Activated T-helper 1 cell treated with Interleukin-2 at 50 U/mL for 16 hours (primary cell): ENCODE measurements at places on chromosomes 5 and 9.
A peak's percentile ranks its signal among the peaks of the same experiment; 100 is the strongest.

DNA sequence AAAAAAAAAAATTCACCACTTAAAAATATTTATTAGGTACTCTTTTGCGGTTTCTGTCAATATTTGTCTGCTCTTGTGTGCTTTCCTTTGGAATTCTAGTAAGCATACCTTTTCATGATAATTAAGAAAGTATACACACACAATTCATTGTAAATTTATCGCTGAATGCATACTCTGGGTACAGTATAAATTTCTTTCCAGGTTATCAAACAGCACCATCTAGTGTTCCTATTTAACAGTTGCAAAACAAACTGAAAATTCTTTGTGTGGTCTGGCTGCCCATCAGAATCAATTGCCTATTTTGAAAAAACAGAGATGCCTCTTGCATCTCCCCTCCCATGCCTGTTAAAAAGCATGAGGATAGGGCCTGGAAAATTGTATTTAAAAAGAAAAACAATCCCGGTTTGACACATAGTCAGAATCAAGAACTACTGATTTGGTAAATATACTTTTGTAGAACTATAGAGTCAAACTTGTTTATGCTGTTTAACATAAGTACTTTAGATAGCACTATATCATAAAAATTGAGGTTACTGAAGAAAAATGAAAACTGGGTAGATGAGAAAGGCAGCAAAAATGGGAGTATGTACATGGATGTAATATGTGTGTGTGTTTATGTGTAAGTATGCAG is 16.2 kb downstream of the PGGT1B start:
- no peak for DNase-seq

DNA sequence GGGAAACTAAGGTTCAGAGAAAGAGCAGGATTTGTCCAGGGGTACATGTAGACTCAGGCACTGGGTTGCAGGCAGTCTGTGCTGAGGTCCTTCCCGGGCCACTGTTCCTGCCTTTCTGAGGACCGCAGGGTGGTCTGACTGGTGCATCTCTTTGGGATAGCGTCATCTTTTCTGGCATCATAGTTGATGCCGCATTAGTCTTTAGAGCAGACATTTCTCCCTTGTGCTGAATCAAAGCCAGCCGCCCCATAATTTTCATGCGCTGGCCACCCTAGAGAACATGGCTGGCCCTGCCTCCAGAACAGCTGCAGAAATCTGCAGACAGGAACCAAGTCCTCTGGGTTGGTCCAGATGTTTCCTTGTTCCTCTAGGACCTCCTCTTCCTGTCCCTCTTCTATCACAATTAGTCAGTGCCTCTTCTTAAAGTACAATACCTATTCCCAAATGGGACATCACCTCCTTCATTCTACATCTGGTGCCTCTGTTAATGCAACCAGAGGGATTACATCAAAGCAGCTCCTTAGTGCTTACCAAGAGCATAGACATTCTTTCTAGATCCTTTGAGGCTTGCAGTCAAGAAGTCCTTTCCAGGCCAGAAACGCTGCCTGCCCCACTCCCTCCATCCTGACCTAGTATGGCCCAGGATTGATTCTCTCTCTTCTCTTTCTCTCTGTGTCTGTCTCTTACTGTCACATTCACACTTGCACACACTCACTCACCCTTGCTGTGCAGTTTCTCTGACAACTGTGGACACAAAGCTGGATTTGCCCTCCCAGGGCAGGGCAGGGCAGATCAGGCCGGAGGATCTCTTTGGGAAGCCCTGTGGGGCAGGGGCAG is 42.0 kb upstream of the ORM1 start:
- no peak for DNase-seq

GRCh38 chr5:88298425-88298824 is 29.8 kb upstream of the TMEM161B start:
- no peak for DNase-seq

GRCh38 chr5:173420108-173420507 is 91.9 kb upstream of the STC2 start:
- DNase-seq = no peak

GRCh38 chr9:14797435-14797834 is 74.9 kb upstream of the CER1 start:
- no peak for DNase-seq

DNA sequence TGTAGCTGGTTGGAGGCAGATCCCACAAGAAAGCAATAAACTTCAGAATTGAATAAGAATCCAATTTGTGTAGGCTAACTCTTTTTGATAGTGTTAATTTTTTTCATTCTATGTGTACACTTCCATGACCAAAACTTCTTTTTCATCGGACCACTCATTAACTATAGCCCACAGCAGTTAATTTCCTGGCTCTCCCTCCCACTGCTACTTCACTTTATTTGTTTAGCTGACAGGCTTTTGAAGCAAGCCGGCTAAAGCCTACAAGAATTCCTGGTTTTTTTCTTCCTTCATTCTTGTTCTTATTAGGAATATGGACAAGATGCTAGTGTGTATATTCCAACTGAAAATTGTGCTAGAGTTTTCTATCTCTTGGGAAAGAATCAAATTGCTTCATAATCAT is 329.2 kb upstream of the CCNH start:
- DNase-seq = no peak

- peak; percentile 27 for DNase-seq
Measured at GRCh38 chr5:132411304-132412013, 41.9 kb downstream of the SLC22A5 start.

GRCh38 chr5:132916086-132916485 is 42.6 kb downstream of the LEAP2 start:
- no peak for DNase-seq

DNA sequence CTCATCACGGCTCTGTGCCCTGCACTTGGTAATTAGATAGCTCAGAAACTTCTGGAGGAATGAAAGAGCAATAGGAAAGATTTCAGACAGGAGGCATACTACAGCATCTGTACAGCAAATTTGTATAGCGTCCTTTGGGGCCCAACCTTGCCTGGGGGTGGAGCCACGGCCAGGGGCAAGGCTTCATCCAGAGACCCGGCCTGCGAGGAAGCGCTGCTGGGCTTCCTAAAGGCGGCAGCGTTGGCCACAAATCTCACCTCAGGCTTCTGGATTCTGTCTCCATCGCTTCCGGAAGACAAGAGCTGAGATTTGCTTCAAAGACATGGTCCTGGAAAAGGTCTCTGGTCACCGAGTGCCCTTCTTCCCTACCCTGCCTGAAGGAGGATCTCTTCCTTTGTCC is 12.2 kb upstream of the SPATA31D1 start:
- DNase-seq = no peak

DNA sequence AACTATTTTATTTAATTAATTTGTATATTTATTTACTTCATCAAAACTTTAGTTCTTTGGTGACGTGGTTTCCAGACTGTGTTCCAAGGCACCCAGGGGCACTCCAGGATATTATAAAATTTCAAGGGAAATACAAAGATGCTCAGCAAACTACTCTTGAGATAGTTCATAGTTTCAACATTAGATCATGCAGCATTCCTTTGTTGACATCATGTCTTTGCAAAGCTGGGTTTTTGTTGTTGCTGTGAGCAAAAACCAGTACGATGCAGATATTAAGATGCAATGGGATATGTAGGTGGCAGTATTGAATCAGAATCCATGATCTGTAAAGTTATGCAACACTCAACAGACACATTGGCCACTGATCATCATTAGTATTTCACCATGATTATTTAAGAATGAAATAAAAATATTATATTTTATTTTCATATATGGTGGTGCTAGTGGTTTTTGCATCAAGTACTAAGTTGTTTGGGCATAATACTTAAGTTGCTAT is 219.7 kb downstream of the ADCY2 start:
- DNase-seq = no peak

- no peak for DNase-seq
Measured at GRCh38 chr9:6909181-6909580, 151.4 kb downstream of the KDM4C start.

DNA sequence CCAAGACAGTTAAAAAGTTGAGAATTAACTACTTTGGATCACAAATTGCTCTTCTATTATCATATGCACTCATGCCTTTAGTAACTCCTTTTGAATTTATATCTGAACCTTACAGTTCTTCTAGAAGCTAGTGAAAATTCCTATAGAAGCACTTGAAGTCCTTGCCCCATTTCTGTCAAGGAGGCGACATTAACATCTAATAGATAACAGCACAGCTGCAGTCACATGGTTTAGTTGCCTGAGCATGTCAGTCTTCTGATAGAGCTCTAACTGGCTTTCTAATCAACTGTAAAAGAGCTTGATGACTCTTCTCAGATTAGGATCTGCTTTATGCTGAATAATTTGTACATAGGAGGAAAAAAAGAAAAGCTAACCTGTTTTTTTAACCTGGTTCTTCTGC is 9.0 kb downstream of the RFESD start:
- DNase-seq = no peak

DNA sequence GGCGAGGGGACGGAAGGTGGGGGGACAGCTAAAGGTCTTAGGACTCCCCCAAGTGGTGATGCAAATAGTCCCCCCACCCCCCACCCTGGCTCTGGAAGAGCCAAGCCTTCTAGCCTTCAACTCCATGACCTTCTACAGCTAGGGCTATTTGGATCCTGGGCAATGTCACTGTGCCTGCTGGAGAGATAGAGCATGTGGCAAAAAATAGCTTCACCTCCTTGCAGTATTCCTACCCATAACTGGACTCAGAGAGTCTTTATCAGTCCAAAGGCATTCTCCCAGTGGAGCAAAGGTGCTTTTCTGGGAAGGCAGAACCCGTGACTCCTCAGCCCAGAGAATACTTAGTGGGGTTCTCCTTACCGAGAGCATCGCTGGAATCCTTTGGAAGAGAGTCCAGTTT is 48.9 kb upstream of the PPARGC1B start:
- DNase-seq = no peak

- no peak for DNase-seq
Measured at GRCh38 chr9:113875459-113876150, 504 bp upstream of the ZNF618 start.

- DNase-seq = no peak
Measured at GRCh38 chr5:141585594-141585993, 33.2 kb downstream of the DIAPH1 start.

DNA sequence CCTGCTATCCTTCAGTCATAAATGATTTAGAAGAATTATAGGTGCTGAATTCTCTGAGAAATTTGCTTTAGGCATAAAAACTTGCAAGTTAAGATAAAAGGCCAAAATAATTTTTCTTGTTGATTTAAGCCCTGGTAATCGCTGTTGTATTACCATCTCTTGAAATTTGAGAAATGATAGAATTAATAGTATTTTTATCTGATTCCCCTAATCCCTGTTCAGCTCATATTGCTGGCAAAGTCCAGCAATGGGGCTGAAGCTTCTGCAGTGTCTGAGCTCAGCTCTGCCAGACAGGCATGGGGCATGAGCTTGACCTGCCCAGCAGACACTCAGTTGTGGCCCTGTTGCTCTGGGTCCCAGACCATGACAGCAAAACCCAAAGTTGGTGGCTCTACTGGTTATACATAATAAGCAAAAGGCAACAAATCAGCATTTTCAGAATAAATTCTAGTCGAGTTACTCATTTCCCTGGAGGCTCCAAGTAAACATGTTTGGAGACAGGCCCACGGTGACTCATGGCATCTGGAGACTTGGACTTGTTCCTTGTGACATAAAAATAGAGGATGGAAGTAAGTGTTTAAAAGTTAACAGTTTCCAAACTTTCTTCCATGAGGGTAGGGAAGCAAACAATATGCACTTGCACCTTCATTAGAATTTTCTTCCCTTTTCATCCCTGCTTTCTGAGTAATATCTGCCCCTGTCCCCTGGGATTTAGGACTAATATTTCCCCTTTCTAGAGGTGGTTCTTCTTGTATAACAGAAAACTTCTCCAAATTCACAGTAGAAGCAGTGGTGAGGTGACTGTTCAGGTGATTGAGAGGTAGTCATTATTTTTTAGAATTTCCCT is 60.2 kb upstream of the SLC2A8 start:
- no peak for DNase-seq

DNA sequence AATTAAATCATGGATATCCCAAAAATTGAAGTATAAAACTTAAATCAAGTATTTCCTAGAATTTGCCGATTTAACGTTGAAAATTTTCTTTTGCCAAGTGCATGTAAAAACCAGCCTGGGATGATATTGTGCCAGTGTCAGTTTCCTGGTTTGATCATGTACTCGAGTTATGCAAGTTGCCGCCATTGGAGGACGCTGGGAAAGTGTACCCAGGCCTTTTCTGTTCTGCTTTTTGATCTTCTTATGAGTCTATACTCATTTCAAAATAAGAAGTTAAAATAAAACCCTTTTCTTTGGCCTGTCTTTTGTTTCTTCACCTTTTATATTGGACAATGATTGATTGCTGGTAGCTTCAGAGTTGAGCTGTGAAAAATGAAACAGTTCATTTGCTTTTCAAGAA is 93.1 kb upstream of the NFIL3 start:
- no peak for DNase-seq

GRCh38 chr9:28841775-28842174 is 1268.5 kb upstream of the C9orf72 start:
- DNase-seq = no peak

DNA sequence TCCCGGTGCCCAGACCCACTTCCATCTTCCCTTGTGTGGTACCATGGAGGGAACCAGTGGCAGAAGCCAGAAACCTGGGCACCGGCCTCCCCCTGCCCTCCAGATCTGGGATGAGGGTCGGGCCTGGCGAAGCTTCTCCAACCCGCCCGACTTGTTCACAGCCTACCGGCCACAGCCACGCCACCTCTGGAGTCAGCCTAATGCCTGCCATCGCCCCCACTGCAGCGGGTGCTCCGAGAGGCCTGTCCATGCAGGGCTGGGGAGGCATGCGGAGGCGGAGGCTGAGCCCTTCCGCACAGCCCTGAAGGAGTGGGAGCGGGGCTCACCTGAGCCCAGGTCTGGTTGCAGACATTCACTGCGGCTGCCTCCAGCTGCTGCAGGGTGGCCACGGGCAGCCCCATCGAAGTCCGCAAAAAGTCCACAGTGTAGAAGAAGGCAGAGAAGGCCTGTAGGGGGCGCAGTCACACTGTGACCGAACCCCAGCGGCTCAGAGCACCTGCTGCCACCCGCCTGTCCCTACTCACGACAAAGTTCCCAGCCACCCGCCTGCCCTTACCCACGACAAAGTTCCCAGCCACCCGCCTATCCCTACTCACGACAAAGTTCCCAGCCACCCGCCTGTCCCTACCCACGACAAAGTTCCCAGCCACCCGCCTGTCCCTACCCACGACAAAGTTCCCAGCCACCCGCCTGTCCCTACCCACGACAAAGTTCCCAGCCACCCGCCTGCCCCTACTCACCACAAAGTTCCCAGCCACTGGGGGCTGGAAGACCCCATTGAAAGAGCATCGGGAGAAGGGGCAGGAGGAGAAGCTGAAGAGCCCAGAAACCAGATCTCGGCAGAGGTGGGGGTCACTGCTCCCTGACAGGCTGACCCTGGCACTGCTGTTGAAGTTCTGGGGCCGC is 3.8 kb upstream of the NPDC1 start:
- DNase-seq = no peak

DNA sequence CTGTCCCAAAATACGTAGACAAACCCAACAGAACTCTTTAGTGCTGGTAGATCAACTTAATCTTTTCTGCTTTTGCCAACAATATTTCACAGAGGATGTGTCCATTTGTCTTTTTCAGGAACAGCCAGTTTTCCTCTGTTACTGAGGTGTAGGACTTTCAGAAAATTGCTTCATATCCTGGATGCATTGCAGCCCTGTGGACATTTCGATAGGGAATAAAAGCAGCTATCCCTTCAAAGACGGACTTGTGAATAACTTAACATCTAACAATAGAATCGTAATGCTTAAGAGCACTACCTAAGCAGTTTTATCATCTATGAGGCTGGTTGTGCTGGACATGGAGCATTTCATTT is 59.7 kb downstream of the PCSK1 start:
- no peak for DNase-seq
